Activated CD8-positive, alpha-beta T cell treated with anti-CD3 and anti-CD28 coated beads for 36 hours (primary cell): ENCODE measurements at places on chromosomes 2 and 18. TPM values are rescaled to one million over a fixed set of nuclear protein-coding genes. Genes with fewer than 3 reads are reported as not detected.

Gene SLC38A11
- total RNA-seq: not detected

Gene PROM2
- 0.47 TPM for total RNA-seq

DNA sequence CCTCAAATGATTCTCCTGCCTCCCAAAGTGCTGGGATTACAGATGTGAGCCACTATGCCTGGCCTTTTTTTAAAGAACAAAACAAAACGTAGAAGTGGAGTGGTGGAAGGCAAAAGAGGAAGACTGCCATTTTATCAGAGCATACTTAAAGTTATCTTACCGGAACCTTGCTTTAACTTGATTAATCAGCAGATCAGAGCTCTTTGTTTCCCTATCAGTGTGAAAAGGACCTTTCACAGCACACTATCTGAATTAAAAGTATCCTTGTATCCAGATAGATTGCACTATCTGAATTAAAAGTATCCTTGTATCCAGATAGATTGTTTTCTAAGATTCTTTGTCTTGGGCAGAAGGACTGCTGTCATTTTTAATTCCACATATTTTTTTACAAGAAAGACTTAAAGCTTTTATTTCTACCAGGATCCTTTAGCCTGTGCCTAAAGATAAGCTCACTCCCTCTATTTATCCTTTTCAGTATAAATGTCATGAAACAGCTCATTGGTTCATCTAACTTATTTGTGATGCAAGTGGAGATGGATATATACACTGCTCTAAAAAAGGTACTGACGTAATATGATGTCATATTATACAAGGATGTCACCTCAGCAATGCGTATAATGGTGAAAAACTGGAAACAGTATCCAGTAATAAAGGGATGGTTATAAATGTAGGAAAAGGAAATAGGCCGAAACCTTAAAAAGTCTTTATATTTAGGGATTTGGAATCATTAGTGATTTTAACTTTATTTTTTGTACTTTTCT, 17.8 kb downstream of the GMCL1 start:
- no peak for DNase-seq

Gene LCT
- 0.29 TPM for total RNA-seq

Gene ANKRD30BL
- not detected for total RNA-seq

- DNase-seq: no peak
Observed at GRCh38 chr2:203340791-203341487, 12.7 kb downstream of the ABI2 start.

GRCh38 chr18:10374636-10375293, 79.7 kb upstream of the APCDD1 start:
- no peak for DNase-seq

DNA sequence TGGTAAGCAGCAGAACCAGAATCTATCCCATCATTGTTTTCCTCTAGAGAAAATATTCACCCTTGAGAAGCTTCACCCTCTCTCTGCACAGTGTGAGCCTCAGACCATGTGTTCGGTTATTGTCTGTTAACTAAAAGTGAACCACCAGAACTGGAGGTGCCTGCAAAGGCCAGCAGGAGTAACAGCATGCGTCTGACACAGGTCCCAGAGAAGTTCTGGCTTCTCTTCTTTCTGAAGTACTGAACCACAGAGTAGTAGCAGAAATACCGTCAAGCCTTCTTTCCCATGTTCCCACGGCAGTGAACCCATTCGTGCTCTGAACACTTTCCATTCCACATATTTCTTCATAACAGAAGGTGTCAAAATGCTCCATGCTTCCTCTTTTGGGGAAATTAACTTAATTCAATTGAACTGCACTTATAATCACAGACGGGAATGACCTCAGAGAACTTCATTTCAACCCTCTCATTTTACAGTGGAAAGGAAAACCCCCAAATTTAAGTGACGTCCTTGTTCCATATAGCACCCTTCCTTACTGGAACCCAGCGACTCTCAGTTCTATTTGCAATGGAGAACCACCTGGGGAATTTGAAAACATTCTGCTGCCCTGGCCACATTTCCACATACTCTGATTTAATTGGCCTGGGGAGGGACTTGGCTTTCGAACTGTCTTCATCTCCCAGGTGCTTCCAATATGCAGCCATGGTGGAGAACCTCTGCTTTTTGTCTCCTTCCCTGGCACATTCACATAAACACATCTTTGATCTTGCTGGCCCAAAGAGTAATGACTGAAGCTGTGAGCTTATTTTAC, 519.1 kb downstream of the RNF144A start:
- no peak for DNase-seq

GRCh38 chr18:62209046-62209445, 22.0 kb downstream of the RELCH start:
- no peak for DNase-seq

GRCh38 chr18:70700496-70700895, 411.7 kb downstream of the SOCS6 start:
- DNase-seq: no peak

GRCh38 chr18:23462876-23463275, 9.8 kb downstream of the RIOK3 start:
- DNase-seq: no peak

DNA sequence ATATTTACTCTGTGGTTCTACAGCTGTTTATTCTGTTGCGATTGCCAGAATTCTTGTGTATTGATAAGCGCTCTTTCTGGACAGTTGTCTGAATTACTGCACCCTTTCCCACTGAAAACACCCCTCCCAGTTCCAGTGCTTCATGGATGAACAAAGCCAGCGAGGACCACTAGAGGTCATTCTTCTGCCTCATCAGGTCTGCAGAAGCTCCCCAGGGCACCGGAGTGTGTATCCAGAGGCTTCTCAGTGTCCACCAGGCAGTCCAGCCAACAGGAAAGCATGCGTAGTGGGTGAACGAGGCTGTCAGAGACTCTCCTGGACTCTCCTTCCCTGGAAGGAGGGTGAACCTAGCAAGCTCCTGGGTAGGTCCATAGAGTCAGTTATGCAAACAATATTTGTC, 40.6 kb upstream of the INHBB start:
- DNase-seq: no peak

DNA sequence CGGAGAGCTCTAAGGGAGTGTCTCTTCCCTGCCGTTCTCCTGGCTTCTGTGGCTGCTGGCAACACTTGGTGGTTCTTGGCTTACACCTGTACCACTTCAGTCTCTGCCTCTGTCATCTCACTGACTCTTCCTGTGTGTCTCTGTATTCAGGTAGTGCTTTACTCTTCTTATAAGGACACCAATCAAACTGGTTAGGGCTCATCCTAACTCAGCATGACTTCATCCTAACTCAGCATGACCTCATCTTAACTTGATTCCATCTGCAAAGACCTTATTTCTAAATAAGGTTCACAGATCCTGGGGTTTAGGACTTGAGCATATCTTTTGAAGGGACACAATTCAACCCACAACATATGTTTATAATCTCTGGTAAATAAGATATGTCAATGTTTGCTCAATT, 51.6 kb upstream of the DSEL start:
- no peak for DNase-seq

Gene M1AP
- total RNA-seq: not detected

Gene AGBL5
- total RNA-seq: 16.4 TPM

DNA sequence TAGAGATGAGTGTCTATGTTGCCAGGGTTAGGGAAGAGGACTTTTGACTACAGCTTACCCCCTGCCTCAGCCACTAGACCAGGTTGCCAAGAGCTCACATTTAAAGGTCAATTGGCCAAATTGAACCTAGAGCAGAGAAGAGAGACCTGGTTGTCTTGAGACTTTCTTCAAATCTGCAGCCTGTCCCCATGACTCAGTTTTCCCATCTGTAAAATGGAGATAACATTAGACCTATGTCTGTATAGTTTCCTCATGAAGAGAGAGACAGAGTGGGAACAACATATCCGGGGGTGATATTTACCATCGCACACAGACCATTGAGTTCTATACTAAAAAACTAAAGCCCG, 1.6 kb upstream of the LIPG start:
- no peak for DNase-seq

GRCh38 chr18:79914614-79915160, 36.8 kb downstream of the SLC66A2 start:
- no peak for DNase-seq

Gene EFHD1
- 0.70 TPM for total RNA-seq

GRCh38 chr2:239820836-239821693, 204.1 kb downstream of the NDUFA10 start:
- no peak for DNase-seq

- no peak for DNase-seq
Observed at GRCh38 chr2:37390777-37391176, 46.3 kb downstream of the QPCT start.

Gene CRYGC
- total RNA-seq: not detected

- DNase-seq: no peak
Observed at GRCh38 chr18:75824661-75825060, 397.2 kb upstream of the SMIM21 start.

Gene VWA3B
- not detected for total RNA-seq

GRCh38 chr18:55485666-55486065, 102.3 kb downstream of the TCF4 start:
- no peak for DNase-seq

Gene FSHR
- total RNA-seq: not detected
